ENCODE measurements at places on chromosomes 11 and 22. TPM values are rescaled to one million over a fixed set of nuclear protein-coding genes. Genes with fewer than 3 reads are reported as not detected.

DNA sequence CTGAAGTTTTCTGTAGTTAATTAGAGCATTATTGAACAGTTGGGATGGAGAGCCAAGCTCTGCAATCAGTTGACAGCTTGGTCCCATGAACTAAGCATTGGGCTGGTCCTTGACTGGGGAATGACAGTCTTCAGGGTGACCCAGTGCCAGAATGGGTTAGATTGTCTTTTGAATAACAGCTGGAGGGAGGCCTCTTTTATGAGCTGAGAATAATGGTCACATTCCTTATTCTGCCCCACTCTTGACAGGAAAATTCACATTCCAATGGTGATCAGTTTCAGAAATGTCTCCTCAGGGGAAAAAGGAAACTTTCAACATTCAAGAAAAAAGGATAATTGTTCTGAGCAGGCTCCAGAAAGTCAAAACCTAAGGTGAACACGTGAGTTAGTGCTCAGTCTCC lies 113.9 kb downstream of the KIRREL3 start:
- no peak overlapping the region for H3K4me3 ChIP-seq
- H3K27ac ChIP-seq = no peak overlapping the region
- no peaks in the 10 kb centered on the region for H3K4me1 ChIP-seq
- DNase-seq = no peak

- H3K27ac ChIP-seq = no peak overlapping the region
- no peak for DNase-seq
- no peaks in the 10 kb centered on the region for H3K4me1 ChIP-seq
- H3K4me3 ChIP-seq = no peak overlapping the region
Measured at GRCh38 chr11:113288286-113288863, 26.0 kb upstream of the TTC12 start.

GRCh38 chr22:49999946-50000586 lies 12.5 kb downstream of the IL17REL start:
- no peak overlapping the region for H3K27ac ChIP-seq
- H3K4me1 ChIP-seq = no peaks in the 10 kb centered on the region
- H3K4me3 ChIP-seq = no peak overlapping the region
- no peaks in the 10 kb centered on the region for H3K36me3 ChIP-seq

- no peaks in the 10 kb centered on the region for H3K36me3 ChIP-seq
- no peak overlapping the region for H3K27ac ChIP-seq
Measured at GRCh38 chr11:112453601-112454577, 193.2 kb upstream of the PLET1 start.

DNA sequence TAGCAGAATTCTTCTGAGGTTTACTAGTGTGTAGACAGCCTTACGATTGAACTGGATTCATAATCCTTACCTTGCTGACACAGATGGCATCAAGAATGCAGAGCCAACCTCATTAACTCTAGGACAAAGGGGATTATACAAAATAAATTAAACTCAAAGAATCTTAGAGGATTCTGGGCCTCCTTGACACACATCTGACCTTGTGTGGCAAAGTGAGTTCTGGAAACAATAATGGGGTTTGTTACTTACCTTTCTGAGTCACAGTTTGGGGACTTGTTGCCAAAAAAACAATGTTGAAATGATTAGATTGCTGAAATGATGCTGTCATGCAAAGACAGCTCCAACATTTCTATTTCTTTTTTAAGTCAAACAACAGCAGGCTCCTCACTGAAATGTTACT lies 179.1 kb upstream of the ISX start:
- H3K4me3 ChIP-seq = no peak overlapping the region
- H3K4me1 ChIP-seq = no peaks in the 10 kb centered on the region
- no peaks in the 10 kb centered on the region for H3K36me3 ChIP-seq
- H3K27me3 ChIP-seq = no peaks in the 10 kb centered on the region
- no peak for DNase-seq

GRCh38 chr11:72813740-72814285 lies 398 bp upstream of the ATG16L2 start:
- peak overlapping the region; percentile 98 for H3K27ac ChIP-seq
- DNase-seq = no peak
- peaks cover 7% of the 10 kb centered on the region for H3K4me1 ChIP-seq
- H3K27me3 ChIP-seq = no peaks in the 10 kb centered on the region

DNA sequence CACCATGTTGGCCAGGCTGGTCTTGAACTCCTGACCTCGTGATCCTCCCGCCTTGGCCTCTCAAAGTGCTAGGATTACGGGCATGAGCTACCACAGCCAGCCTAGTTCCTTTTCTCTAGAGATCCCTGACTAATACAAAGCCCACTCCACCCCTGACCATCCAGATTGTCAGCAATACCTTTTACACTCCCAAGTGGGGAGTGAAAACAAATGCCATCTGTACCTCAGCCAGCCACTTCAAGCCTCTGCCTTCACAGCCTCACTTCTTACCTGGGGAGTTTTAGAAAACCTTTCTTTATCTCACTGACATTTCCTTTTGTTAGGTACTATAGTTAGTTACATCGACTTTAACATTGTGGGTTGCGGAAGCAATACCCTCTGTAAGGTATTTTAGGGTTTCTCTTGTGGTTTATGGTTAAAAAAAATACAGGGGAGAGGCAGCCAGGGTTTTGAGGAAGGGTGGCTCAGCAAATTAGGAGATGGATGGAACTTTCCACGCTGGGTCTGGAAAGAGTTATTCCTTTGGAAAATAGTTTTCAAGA lies 8.9 kb downstream of the TOM1 start:
- peak overlapping the region; percentile 28 for H3K4me3 ChIP-seq
- DNase-seq = peak; percentile 88
- H3K27me3 ChIP-seq = no peaks in the 10 kb centered on the region
- H3K27ac ChIP-seq = peak overlapping the region; percentile 81
- H3K4me1 ChIP-seq = peaks cover 67% of the 10 kb centered on the region

GRCh38 chr11:70085815-70086769 lies 8.0 kb downstream of the ANO1 start:
- H3K4me1 ChIP-seq = no peaks in the 10 kb centered on the region
- peaks cover 2% of the 10 kb centered on the region for H3K27me3 ChIP-seq
- no peak overlapping the region for H3K4me3 ChIP-seq
- no peak for DNase-seq

DNA sequence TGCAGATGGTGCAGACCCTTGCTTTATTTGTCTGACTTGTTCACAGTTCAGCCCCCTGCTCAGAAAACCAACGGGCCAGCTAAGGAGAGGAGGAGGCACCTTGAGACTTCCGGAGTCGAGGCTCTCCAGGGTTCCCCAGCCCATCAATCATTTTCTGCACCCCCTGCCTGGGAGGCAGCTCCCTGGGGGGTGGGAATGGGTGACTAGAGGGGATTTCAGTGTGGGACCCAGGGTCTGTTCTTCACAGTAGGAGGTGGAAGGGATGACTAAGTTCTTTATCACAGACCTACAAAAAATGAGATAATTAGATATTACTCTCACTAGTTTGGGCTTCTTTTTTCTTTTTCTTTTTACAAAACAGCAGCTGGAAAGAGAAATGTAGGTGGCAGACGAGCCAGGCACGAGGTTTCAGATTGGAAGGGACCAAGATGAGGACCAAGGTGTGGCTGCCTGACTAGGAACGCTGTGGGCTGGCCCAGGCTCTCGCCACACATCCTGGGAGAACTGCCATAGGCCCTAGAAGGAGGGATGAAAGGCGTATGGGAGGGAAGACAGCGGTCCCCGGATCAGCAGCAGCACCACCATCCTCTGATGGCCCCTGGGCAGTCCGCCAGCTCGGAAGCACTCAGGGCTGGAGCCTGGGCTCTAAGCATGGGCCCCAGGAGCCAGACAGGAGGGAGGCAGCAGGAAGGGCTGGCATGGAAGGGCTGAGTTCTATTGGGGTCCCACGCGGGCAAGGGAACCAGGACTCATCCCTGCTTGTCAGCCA lies 14.2 kb downstream of the TXN2 start:
- no peak overlapping the region for H3K4me3 ChIP-seq
- H3K4me1 ChIP-seq = peaks cover 4% of the 10 kb centered on the region
- no peaks in the 10 kb centered on the region for H3K27me3 ChIP-seq
- no peak for DNase-seq
- H3K36me3 ChIP-seq = peaks cover 16% of the 10 kb centered on the region
- no peak overlapping the region for H3K27ac ChIP-seq

DNA sequence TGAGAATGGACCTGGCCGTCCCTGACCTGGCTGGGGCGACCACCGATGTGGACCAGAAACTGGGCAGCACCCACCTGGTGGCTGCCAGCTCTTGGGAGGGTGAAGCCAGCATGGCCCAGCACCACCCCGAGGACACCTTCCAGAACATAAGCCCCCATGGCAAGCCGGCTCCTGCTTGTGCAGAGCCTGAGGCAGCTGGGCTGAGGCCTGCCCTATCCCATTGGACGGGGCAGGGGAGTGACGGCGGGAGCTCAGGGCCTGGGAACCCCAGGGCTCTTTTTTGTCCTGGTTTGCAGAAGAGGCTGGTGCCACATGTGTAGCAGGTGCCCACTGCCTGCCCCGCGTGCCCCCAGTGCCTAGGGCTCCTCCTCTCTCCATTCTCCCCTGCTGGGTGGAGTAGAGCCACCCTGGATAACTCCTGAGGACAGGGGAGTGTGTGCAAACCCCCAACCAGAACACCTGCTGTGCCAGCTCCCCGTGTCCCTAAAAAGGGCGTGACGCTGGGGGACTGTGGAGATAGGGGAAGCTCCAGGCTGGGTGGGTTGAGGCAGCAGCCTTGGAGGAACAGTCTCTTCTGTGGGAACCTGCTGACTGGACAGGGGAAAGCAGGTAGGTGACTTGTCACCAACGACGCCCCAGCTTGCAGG lies 11.9 kb downstream of the DUSP8 start:
- DNase-seq = no peak
- H3K36me3 ChIP-seq = no peaks in the 10 kb centered on the region
- no peak overlapping the region for H3K4me3 ChIP-seq

DNA sequence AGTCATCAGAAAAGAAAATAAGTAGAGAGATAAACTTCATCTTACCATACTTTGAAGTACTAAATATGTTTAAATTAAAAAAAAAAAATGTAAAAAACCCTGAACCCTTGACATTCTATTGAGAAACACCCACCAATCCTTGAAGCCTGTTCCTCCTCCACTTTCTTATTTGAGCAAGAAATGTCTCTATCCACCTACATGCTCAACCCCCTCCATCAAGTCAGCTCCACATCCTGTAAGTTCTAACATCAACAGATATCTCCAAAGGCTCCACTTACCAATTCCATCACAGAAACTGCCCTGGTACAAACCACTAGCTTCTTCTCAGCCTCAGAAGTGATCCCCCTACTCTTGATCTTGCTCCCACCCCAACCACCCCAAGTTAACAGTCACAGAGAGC lies 32.5 kb upstream of the FAT3 start:
- no peak overlapping the region for H3K27ac ChIP-seq
- H3K36me3 ChIP-seq = no peaks in the 10 kb centered on the region
- no peaks in the 10 kb centered on the region for H3K4me1 ChIP-seq

- H3K27me3 ChIP-seq = no peaks in the 10 kb centered on the region
- no peak for DNase-seq
- no peak overlapping the region for H3K27ac ChIP-seq
- no peaks in the 10 kb centered on the region for H3K36me3 ChIP-seq
Measured at GRCh38 chr11:118198370-118198769, 21.9 kb upstream of the SCN2B start.

- no peak overlapping the region for H3K4me3 ChIP-seq
- H3K4me1 ChIP-seq = peaks cover 6% of the 10 kb centered on the region
- H3K27ac ChIP-seq = no peak overlapping the region
- DNase-seq = no peak
- H3K36me3 ChIP-seq = no peaks in the 10 kb centered on the region
- no peaks in the 10 kb centered on the region for H3K27me3 ChIP-seq
Measured at GRCh38 chr11:88480223-88480622, 142.7 kb upstream of the CTSC start.

DNA sequence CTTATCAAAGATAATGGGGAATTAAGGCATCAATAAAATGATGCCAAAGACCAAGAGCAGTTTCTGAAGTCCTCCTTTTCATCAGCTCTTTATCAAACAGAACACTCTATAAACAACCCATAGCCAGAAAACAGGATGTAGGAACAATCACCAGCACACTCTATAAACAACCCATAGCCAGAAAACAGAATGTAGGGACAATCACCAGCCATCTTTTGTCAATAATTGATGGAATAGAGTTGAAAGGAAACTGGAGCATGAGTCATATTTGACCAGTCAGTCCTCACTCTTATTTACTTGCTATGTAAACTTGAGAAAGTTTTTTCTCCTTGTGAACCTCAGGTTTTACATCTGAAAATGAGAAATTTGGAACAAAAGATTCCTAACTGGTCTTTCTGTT lies 10.0 kb downstream of the MS4A2 start:
- no peaks in the 10 kb centered on the region for H3K4me1 ChIP-seq
- H3K27ac ChIP-seq = no peak overlapping the region
- no peaks in the 10 kb centered on the region for H3K27me3 ChIP-seq

DNA sequence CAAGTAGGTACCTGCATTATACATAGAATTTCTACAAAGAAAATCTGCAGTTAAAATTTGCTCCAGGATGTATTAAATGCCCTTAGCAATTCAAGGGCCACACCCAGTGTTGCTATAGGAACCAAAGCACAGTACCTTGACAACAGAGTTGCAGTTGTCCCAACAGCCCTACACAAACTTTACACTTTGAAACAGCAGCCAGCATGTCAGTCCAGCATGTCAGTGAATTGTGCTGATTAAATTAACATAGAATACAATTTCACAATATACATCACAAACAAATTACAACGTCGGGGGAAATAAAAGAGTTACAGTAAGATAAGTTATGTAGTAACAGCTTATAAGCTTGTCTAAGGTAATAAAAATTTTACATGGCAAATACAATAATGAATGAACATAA lies 389.2 kb downstream of the SOX6 start:
- DNase-seq = no peak
- no peaks in the 10 kb centered on the region for H3K4me1 ChIP-seq
- no peak overlapping the region for H3K4me3 ChIP-seq
- no peak overlapping the region for H3K27ac ChIP-seq
- no peaks in the 10 kb centered on the region for H3K36me3 ChIP-seq
- H3K27me3 ChIP-seq = no peaks in the 10 kb centered on the region

Gene SESN3
- 0.63 TPM for polyA plus RNA-seq

Gene SAA2
- polyA plus RNA-seq = 0.43 TPM

Gene TRIM68
- 5.4 TPM for polyA plus RNA-seq

Gene OR51B4
- not detected for polyA plus RNA-seq

Gene DBX1
- polyA plus RNA-seq = not detected

Gene DYNC2H1
- not detected for polyA plus RNA-seq

Gene FERMT3
- 207 TPM for polyA plus RNA-seq

Gene SPON1
- polyA plus RNA-seq = 0.27 TPM

Gene MS4A4A
- polyA plus RNA-seq = 0.24 TPM

Gene ARHGAP20
- polyA plus RNA-seq = not detected

Gene LINC01488
- not detected for polyA plus RNA-seq

Gene OR51E1
- polyA plus RNA-seq = not detected
